ENCODE measurements at places on chromosomes 1 and 21.
A peak's percentile ranks its signal among the peaks of the same experiment; 100 is the strongest.

- DNase-seq = no peak
These were observed 611 bp upstream of the PIK3C2B start for GRCh38 chr1:204495078-204495753.

GRCh38 chr1:31299365-31299764, 2.5 kb downstream of the ZCCHC17 start:
- no peak for DNase-seq

DNA sequence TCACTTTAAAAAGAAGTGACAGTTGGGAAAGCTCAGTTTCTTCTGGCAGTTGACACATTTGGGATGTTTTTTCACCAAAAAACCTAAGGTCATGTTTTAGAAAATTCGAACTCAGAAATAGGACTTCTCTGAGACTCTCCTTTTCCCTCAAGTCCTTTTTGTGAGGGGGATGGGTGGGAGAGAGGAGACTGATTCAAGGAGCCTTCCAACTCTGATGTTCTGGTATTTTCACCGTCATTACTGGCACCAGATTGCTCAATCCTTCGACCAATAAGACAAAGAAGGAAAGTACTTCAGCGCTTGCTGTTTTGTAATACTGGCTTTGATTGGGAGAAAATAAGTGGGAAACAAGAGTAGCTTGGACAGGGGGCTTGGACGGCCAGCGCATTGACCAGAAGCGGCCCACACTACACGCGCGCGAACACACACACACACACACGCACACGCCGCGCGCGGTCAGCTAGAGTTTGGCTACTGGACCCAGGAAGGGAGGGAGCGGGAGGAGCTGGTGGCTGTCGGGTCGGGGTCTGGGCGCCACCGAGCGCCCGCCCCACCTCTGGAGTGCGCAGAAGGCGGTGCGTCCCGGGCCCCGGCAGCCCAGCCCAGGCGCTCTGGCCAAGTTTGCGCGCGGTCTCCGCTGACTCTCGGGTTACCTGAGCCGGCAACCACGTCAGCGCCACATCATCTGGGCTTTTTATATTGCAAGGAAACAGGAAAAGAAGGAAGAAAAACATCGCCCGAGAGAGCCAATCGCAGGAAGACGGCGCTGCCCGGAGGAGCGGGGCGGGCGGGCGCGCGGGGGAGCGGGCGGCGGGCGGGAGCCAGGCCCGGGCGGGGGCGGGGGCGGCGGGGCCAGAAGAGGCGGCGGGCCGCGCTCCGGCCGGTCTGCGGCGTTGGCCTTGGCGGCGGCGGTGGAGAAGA, at the start of gene KCNK1:
Gene KCNK1 (plus strand): TSS at position 855 of the 921 bp plus-strand sequence. CDS start 66 bp downstream, at position 921.
- DNase-seq = peak; percentile 86

DNA sequence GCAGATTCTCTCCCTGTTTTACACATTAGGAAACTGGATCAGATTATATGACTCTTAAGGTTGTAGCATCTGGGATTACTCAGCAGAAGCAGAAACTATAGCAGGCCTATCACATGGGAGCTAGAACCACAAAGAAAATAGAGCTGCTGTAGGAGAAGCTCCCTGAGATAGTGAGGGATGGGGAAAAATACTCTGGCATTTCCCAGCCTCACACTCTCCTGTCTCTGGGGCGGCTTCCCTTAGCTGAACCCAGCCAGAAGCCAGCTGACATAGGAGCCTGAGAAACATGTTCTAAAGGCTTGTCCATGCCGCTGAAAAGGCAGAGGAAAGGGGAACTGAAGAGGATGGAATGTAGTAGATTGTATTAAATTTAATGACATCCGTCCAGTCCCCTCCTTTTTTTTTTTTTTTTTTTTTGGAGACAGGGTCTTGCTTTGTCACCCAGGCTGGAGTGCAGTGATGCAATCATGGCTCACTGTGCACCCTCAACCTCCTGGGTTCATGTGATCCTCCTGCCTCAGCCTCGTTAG, 76.8 kb upstream of the DNAJC6 start:
- DNase-seq = no peak

DNA sequence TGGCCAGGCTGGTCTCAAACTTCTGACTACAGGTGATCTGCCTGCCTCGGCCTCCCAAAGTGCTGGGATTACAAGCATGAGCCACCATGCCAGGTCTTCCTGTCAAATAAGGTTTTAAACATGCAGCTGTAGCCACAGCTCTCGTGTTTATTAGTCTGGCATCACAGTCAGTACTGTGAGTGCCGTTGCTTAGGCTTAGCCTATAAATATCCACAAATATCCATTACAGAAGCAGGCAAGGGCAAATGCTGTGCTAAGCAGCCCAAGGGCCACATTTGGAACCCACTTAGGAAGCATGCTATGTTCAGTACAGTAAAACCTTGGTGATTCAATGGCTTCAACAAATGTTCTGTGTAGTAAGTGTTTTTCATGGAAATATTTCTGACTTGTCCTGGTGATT, 75.9 kb downstream of the KIF1B start:
- DNase-seq = no peak

DNA sequence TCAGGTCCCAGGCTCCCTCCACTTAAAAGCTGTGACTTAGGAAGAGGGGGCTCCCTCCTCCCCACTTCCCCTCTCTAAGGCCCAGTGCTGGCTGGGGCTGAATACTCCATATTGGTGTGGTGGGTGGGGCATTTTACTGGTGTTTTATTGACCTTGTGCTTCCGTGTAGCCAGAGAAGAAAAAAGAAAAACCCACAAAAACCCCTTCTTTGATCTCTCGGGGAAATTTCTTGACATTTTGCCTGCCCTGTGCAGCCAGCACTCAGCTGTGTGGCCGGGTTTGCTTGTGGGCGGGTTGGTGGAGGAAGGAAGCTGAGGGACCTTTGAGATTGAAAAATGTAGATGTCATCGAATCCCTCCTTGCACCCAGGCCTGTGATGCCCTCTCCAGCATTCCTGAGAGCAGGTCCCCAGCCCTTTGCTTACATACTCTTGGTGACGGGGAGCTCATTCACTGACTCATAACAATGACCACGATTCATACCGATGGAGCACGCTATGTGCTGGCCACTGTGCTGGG, 24.8 kb downstream of the TNFRSF8 start:
- no peak for DNase-seq

DNA sequence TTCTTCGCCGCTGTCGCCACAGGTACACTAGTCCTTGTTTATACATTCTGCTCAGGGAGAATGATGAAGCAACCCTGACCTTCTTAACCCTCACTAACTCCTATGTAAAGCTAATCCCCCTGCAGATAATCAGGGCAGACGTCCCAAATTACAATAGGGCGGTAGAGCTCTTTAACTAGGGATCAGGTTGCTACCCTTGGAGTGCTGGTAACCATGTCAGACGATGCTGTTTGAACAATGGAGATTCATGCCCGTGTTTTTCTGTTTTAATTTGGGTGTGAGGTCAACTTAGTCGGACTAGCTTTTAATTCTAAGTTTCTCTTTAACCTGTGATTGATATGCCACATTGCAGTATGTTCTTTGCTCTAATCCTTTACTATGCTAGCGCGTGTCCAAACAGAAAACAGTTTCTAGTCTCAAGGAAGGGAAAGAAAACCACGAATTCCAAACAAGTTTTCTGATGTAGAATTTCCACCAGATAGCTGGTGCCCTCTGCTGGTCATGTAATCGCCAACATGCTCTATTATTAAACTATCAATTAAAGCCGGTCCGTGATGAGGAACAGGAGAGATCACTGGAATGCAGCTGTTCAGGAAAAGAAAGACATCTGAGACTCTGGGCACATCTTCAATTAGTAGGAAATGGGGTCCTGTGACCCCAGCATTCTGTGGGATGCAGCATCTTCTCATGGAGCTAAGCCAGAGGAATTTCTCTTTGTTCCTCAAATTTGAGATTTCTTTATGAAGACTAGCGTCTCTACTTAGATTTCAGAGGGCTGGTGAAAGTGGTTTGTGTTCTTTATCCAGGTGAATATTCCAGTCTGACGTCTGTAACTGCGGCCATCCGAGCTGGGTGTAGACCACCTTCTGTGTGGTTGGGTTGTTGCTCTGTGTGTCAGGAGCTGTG, 18.3 kb upstream of the VAMP3 start:
- DNase-seq = peak; percentile 62

DNA sequence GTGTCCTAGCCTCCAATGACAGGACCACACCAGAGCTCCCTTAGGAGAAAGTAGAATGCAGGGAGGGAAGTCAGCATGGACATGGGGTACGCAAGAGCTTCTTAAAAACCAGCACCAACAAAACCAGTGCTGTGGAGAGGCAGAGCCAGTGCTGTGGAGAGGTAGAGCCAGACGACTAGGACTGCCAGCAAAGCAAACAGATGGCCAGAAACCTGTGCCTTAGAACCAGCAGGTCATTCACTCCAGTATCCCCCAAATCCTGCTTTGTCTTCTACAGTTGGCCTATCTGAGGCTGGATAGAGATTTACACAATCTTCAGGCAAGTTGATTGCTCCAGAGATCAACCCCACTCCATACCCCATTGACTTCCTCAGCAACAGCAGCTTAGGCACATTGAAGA, 459.9 kb upstream of the CAMK1G start:
- DNase-seq = no peak

DNA sequence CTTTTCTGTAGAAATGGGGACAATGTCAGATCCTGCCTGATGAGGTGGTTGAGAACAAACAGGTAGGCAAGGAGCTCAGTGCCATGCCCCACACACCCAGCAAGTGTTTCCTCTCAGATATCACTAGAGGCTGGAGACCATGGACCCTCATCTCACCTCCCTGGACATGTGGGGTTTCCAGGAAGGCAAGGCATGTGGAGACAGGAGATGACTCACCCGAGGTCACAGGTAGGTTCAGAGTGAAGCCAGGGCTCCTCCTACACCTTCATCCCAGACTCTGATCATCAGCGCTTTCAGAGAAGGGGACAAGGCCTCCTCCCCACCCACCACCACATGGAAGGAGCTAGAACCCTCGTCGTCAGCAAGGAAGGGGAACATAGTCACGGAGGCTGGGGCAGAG, 69.2 kb downstream of the MATN1 start:
- DNase-seq = no peak

GRCh38 chr1:170215072-170215885, 69.5 kb downstream of the NTMT2 start:
- DNase-seq = no peak

GRCh38 chr1:228006034-228006785, 588 bp upstream of the WNT3A start:
- DNase-seq = peak; percentile 65

GRCh38 chr1:59071289-59071688, 225.6 kb upstream of the FGGY start:
- no peak for DNase-seq

DNA sequence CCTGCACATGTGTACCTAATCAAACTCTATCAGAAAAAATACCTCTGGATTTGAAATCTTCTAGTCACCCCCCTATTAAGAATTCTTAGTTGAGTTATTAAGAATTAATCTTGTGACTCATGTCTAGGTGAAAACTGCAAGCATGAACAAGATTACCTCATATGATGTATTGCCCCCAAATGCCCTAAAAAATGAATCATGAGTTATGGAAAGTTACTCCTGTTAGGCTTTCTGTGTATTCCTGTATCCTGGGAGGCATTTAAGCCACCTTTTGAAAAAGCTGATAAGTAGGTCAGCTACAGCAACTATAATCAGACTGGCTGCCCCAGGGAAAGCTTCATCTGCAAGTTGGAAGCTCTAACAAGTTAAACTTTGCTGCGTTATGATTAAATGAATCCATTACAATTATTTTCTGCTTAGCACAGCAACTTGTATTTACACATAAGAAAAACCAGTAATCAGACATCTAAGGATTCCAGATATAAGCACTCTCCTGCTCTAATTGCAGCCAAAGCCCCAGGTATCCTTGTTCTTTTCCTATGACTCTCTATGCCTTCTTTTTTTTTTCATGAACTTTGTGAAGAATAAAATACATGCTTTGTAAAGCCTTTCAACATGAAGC, 147.7 kb downstream of the NTPCR start:
- DNase-seq = no peak

DNA sequence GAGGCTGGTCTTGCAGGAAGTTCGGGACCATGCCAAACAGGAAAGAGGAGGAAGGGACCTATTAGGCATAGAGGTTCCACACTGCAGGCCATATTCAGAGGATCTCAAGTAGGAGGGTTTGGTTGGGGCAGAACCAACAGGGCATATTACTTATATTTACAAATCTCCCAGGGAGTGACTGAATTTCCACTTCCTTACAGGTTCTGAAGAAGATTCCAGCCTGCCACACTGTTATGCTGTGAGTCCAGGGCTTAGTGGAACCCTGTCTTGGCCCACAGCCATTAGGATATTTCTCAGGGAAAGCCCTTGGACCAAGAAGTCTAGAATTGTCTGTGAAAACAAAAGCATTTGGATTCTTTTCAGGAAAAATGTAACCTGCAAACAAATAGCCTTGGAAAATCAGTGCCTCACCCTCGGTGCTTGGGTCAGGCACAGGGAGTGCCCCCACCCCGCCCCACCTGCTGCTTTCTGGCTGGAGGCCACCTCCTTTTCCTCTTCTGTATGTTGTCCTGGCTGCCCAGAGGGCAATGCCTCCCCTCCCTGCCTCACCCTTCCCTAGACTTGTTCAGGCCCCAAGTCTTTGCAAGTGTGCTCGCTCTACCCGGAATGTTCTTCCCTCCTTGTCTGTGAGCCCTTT, 41.0 kb upstream of the JUN start:
- no peak for DNase-seq

GRCh38 chr1:199959033-199959774, 68.3 kb upstream of the NR5A2 start:
- no peak for DNase-seq

DNA sequence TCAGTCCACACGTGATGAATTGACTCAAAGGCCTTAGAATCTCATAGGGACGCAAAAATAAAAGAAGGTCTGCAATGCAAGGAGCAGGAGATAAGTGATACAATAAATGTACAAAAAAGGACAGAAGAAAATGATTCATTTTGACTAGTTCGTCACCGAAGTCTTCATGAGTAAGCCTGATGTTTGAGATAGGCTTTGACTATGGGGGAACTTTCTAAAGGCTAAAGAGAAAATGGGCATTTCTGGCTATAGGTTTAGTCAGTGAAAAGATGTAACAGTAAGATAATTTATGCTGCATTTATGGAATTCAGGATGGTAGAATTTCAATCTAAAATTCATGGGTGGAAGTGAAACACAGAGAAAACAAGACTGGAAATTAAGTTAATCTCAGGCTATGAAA, 163.0 kb downstream of the ADGRL4 start:
- DNase-seq = no peak

- no peak for DNase-seq
These were observed 38.5 kb upstream of the FAM131C start for GRCh38 chr1:16111771-16112595.

DNA sequence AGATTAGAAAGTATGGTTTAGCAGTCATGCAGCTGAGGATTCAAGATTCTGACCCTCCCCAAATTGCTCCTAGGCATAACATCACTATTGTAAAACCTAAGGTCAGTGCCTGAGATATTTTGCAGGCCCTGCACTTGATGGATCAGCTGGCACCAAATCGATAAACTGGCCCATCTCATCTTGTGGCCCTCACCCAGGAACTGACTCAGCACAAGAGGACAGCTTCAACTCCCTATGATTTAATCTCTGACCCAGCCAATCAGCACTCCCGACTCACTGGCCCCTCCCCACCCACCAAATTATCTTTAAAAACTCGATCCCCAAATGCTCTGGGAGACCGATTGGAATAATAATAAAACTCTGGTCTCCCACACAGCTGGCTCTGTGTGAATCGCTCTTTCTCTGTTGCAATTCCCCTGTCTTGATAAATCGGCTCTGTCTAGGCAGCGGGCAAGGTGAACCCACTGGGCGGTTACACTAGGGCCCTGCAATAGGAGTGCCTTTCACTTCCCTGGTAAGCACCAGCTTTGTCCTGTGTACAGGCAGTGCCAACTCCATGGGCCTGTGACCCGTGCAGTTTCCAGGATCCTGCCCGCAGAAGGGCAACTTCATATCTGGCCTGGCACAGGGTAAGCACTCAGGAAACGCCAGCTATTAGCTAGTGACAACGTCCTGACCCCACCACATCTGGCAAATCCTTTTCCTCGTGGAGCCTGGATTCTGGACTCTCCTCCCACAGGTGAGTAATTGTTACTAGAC, 28.7 kb upstream of the SLC2A5 start:
- DNase-seq = no peak

All from H1 (cell line).